ENCODE measurements at places on chromosomes 6 and 20.

DNA sequence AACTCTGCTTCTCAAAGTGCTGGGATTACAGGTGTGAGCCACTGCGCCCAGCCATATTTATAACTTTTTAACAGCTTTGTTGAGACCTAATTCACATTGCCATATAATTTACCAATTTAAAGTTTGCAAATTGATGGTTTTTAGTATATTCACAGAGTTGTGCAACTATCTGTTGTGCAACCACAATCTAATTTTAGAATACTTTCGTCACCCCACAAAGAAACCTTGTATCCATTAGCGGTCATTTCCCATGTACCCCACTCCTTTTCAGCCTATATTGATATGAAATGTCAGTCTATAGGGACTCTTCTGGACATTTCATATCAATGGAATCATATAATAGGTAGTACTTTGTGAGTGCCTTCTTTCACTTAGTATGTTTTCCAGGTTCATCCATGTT, 55.8 kb downstream of the FOXO3 start:
- DNase-seq: no peak

- DNase-seq: no peak
These were observed 61.0 kb downstream of the LYRM4 start for GRCh38 chr6:5199702-5200101.

- DNase-seq: no peak
These were observed 24.5 kb downstream of the DHX35 start for GRCh38 chr20:38986663-38987062.

DNA sequence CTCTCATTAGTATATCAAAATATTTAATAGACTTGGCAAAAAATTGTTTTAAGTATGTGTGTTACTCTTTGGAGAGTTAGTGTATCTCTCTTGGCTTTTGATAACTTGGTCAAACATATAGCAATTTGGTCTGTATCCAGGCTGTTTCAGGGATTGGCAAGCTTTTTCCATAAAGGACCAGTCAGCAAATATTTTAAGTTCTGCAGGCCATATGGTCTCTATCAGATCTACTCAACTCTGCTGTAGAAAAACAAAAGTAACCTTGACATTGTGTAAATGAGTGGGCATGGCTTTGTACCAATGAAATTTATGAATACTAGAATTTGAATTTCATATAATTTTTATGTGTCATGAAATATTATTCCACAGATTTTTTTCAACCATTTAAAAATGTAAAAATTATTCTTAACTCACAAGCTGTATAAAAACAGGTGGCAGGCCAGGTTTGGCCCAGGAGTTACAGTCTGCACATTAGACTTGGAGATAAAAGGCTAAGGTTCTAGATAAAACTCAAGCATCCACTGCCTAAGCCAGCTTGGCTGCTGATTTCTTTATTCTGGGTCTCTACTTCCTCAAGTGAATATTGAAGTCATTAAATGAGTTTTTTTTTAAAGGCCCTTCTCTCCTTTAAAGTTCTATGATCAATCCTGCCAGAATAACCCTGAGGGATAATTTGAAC, 13.7 kb downstream of the GSTA4 start:
- DNase-seq: no peak

DNA sequence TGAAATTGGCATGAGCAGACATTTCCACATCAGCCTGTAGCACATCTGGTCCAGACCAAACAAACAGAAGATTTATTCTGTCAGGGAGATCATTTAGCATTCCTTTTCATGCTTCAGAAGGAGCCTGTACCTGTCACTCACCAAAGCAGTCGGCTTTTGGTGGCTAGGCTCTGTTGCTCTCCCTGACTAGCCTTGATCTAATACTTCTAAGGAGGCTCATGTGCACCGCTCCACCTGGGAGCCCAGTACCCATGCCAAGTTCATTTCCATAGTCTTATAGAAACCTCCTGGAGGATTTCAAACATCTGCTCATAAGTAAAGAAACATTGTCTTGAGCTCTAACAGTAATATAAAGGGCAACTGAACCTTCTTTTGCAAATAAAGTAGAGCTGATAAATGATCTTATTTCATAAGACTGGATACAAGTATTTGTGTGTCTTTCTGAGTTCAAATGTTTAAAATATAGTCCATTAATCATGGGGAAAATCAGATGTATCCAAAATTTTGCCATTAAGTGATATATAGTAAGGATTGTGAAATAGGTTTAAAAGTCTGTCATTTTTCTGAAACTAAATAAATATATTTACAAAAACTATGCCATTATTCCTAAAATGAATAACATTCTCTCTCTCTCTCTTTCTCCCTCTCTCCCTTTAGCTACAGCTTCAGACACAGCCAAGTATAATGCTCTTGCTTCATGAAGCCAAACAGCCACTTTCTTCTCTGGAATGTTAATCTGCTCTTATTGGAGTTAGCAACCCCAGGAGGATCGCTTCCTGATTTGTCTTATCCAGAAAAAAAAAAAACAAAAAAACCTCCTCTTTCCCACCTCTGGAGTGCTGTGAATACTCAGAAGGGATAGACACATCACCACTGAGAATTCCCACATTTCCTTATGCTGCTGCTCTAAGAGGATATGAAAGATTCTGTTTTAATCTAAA, 192.7 kb upstream of the TFAP2D start:
- DNase-seq: no peak

DNA sequence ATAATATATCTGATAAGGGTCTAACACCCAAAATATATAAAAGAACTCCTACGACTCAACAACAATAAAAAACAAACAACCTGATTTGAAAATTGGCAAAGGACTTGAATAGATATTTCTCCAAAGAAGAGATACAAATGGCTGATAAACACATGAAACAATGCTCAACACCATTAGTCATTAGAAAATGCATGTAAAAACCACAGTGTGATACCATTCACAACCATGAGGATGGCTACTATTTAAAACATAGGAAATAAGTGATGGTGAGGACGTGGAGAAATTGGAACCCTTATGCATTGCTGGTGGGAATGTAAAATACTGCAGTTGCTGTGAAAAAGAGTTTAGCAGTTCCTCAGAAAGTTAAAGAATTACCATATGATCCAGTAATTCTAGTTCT, 41.4 kb downstream of the PTGIS start:
- no peak for DNase-seq

GRCh38 chr6:67331304-67331703, 1303.8 kb upstream of the ADGRB3 start:
- no peak for DNase-seq

- DNase-seq: no peak
These were observed 68.3 kb upstream of the KIF16B start for GRCh38 chr20:16641511-16642023.

DNA sequence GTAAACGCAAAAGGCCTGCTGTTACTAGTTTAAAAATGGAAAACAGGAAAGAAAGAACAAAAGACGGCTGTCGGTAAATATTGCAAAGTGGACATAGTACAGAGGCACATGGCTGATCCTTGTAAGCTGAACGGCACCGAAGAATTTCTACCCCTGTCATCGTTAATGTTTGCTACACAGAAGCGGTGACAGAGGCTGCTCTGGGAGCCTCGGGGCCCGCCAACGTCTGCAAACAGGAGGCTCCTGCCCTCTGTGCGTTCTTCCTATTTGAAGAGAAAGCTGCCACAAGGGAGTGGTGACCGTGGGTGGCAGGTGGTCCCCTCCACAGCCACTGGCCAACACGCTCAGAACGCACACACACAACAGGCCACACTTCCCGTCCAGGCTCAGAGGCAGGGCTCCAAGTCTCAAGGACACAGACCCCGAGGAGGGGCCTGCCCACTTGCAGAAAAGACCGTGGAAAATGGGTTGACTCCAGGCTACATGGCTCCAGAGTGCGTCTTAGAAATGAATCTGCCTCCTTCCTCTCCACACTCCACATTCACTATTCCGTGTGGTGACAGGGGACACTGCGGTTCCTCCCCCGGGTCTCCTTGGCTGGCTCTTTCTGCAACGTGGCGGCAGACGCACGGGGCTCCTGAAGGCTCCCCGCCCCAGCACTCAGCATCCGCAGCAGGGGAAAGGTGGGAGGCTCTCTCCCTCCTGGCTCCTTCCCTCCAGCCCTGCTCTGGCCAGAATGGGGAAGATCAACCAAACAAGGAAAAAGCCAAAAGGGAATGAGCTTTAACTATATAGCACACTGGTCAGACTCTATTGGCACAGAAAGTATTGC, 64.5 kb downstream of the GMPR start:
- DNase-seq: no peak

DNA sequence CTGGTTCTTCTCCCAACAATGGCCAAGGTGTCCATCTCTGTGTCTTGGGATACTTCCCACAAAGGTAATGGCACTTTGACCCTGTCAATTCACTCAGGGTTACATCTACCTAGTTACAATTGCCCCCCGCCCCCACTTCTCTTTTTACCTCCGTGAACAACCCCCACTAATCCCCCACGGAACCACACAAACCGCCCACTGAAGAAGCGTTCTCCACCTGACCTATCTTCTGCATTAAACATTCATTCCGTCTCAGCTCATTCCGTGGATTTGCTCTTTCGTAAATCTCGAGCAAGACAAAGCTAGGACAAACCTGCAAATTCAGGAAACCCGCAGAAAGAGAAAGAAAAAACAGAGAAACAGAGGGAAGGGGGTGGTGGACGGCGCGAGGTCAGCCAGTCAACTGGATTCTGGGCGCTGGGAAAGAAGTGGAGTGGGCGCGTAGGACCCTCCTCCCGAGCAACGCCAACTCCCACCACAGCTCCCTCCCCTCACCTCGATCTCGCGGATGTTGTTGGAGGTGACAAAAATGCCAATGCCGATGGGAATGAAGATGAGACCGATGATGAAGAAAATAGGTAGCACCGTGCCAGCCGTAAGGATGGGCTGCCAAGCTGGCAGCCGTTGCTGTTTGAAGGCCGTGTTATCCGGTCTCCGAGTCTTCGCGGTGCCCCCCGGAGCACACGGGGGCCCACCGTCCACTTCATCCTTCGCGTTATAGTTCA, 523 bp downstream of the TMEM30A start:
- no peak for DNase-seq

DNA sequence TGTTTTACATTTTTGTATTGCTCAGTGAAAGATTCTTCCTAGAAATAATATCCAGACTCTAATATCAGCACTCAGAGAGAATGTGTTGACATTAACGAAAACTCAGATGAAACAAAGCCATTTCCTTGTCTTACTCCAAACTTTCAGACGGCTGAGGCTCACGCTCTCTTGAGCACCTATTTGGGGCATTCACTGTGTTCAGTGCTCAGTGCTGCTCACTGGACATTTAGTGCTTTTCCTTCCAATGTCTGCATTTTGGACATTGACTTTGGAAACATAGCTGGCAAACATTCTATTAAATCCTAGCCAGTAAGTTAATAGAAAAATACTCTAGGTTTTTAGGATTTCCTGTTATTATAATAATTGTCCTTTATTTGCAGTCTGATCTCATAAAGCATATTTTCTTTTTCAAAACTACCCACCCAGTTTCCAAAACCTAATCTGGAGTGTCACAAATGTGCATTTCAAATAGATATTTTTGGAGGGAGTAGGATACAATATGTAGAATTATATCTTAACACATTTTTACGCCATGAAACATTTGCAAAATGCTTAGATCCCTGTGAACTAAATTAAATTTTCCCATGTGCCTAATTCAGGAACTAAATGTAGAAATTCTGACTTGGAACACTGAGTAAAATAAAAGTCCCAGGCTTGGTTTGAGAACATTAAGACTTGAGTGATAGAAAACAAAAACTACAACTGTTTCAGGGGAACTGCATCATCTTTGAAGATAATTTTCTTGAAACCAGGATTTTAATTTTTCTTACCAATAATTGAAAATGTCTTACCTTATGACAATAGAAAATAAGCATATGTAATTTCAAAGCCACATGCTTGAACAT, 91.7 kb upstream of the B3GAT2 start:
- DNase-seq: no peak

DNA sequence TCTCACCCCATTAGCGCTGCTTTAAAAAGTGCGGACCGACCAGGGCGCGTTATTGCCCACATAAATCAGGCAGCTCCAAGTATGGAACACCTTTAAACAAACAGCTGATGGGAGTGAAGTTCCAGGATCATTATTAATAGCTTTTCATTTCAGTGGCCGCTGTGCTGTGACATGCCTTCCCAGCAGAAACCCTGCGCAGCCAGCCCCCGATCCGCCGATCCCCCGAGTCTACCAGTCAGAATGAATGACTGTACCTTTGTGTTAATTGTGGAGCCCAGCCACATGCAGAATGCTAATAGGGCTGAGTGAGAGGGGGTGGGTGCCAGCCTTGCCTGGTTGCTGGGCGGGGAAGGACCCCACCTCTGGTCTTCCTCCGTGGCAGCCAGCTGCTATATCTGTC, 21.9 kb downstream of the CDH22 start:
- DNase-seq: no peak

DNA sequence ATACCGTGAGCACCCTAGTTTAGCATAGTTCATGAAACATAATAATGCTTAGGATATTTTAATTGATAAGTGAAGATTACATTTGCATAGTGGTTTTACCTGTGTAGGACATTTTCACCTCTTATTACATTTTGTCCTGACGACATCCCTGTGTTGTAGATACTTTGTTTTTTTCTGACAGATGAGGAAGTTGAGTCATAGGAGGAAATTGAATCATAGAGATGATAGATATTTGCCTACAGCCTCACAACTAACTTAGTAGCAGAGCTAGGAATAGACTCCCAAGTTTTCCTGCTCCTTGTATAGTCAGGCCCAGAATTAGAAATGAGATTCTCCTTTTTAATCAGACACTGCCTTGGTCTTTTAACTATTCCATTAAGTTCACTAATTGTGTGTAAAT, 100.5 kb upstream of the SUPT3H start:
- DNase-seq: no peak

DNA sequence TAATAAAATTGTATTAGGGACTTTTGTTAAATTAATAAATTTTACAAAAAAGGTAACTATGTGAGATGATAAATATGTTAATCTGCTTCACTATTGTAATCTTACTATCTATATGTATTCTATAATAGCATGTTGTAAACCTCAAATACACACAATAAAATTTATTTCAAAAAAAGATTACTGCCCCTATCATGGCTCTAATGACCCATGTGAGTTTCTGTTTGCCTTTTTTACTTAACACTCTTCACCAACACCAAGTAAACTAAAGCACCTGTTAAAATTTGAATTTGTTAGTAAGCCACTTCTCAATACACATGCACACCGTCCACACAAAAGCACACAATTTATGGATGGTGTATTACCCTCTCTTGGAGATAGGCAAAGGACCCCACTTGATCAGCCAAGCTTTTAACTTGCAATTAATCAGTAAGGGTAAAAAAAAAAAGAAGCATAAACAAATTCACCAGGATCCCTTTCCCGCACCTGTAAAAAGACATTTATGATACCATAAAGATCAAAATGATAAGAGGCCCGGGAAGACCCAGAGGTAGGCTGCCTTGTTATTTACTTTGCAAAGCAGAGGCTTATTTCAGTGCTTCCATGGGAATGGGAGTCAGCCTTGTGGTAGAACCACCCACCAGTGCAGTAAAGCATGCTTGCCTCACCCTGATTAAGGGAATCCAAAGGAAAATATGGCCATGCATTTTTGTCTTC, 28.6 kb upstream of the PKHD1 start:
- no peak for DNase-seq

GRCh38 chr20:44720621-44720996, 5.4 kb downstream of the CCN5 start:
- DNase-seq: no peak

- DNase-seq: no peak
These were observed 62.9 kb upstream of the RUNX2 start for GRCh38 chr6:45265246-45265645.

- no peak for DNase-seq
These were observed 188.3 kb upstream of the MARCKS start for GRCh38 chr6:113668641-113669408.

- no peak for DNase-seq
These were observed 74.8 kb downstream of the LRFN2 start for GRCh38 chr6:40512340-40512739.

- DNase-seq: no peak
These were observed 84.9 kb upstream of the SIM1 start for GRCh38 chr6:100549406-100550167.

- no peak for DNase-seq
These were observed 124.5 kb downstream of the MTFR2 start for GRCh38 chr6:136125585-136125984.

Measured in CD4-positive, alpha-beta T cell treated with Interleukin-6 for 4 hours (primary cell).